ENCODE measurements at places on chromosomes 11 and 22. TPM values are rescaled to one million over a fixed set of nuclear protein-coding genes. Genes with fewer than 3 reads are reported as not detected.

DNA sequence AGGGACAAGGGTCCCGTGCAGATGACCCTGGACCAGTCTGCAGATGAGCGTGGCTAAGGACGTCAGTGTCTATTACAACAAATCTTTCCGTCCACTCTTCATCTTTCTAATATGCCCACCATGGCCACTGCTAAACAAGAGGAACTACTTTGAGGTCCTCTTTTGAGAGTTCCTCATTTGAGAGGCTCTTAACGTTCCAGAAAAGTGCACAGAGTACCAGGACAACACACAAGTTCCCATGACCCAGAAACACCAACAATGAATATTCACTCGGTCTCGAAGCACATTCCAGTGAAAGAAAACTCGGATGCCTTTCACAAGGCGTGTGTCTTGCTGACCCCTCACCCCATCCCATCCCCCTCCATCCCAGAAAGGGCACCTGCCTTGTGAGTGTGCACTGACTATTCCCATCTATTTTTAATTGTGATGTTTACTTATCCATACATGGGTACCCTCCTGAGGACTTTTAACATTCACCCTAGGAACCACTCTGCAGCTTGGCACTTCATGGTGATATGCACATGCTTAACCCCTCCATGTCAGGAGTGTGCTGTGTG lies 157.0 kb downstream of the SHANK2 start:
- no peak for DNase-seq

DNA sequence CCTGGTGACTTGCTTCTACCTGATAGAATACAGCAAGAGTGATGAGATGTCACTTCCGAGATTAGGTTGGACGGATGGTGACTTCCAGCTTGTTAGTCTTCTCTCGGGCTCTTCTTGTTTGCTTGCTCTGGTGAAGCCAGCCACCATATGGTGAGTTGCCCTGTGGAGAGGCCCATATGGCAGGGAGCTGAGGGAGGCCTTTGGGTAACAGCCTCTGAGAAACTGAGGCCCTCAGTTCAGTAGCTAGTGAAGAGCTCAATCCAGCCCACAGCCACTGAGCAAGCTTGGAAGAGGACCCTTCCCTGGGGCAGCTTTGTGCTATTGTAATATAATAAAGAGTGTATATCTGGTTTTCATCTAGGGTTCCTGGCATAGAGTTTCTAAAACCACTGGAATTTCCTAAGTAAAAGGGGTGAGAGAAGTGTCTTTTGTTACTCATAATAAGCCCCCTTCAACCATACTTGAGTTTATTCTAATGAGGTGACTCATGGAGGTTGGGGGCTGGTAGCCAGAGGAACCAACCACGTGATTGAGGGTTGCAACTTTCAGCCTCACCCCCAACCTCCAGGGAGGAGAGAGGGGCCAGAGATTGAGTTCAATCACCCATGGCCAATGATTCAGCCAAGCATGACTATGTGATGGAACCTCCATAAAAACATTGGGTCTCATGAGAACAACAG lies 8.0 kb upstream of the TPCN2 start:
- DNase-seq = no peak

- DNase-seq = no peak
Measured at GRCh38 chr22:37750596-37751162, 53.8 kb downstream of the TRIOBP start.

- DNase-seq = no peak
Measured at GRCh38 chr11:501683-502287, 5.3 kb downstream of the RNH1 start.

DNA sequence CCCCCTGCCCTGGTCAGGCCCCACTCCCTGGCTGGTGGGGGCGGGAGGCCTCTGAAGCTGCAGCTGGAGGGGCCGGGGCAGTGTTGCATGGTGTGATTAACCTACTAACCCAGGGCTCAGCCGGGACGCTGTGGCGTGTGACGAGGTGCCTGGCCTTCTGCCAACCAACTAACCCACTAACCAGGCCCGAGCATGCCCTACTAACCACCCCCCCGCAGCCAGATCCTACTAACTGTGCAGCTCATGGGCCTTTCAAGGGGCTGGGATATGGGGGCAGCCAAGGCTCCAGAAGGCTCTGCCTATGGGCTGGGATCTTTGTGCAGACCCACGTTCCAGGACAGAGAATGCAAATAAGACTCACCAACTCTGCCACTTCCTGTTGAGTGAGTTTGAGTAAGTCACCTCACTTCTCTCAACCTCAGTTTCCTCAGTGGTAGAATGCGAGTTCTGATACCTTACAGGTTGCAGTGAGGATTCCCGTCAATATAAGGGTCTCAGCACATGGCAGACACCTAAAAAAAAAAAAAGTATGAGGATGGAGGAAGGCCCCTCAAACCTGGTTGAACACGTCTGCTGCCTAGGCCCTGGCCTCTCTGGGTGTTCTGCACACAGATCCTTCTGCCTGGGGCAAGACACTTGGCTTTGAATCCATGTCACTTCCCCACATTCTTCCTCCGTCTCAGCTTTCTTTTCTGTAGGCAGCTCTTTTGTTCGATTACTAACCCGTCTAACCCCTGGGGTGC lies 14.1 kb downstream of the MIAT start:
- DNase-seq = no peak

DNA sequence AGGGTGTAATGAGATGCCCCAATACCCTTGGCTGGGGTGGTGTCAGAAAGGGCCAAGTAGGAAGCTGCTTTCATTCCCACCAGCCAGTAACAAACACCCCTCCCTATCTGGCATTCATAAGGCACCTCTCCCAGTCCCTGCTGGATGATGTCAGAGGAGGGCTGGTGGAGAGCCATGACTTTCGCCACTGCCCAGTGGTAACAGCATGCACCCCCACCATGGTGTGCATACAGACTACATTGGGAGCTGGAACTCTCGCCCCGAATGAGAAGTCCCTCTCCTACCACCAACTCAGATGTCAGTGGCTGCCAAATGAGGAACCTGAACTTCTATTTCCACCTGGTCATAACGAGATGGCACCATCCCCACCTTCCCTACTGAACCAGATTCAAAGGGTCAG lies 73.3 kb downstream of the SGSM3 start:
- DNase-seq = no peak

DNA sequence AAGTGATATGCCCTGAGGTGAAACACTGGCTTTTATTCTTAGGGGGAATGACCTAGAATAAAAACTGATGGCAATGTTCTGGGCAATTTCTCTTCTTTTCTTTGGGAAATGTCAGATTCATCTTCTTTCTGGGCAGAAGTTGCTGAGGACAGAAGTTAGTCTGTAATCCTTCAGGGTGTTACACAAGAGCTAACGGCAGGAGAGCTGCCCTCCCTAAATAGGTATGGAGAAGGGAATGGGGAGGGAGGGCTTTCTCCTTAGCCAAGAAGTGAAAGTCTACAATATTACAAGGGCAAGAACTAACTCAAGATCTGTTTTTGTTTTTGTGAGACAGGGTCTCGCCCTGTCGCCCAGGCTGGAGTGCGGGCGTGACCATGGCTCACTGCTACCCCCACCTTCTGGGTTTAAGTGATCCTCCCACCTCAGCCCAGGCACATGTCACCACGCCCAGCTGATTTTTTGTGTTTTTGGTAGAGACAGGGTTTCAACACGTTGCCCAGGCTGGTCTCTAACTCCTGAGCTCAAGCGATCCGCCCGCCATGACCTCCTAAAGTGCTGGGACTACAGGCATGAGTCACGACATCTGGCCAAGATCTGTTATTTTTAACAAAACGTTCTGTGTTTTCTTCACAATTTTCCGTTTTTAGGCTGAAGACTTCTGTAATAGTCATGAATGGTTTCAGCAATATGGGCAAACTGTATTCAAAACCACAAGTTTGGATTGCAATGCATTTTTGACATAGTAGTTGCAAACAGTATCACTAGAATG lies 7.2 kb downstream of the PIWIL4 start:
- DNase-seq = no peak

DNA sequence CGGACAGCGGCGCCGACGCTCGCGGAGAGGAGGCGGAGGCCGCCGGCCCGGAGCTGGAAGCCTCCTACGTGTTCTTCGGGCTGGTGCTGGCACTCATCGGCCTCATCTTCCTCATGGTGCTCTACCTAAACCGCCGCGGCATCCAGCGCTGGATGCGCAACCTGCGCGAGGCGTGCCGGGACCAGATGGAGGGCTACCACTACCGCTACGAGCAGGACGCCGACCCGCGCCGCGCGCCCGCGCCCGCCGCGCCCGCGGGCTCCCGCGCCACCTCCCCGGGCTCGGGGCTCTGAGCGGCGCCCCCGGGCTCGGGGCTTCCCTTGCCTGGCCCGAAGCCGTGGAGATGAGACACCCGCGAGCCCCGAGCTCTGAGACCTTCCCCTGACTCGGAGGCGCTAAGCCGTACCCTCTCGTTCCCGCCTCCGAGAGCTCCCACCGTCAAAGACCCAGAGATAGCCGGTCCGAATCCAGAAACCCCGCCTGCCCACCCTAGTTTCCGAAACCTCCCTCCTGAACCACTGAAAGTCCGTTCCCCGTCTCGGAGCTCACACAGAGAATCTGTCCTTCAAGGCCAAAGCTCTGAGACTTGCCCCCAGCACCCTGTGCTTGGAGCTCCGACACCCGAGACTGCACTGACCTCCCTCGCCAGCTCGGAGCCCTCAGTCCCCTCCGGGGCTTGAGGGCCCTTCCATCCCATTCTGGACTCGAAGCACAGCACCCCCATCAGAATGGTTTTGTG lies 1.5 kb downstream of the TPBGL start:
- DNase-seq = no peak

GRCh38 chr22:50605613-50606074 lies 5.1 kb downstream of the MAPK8IP2 start:
- no peak for DNase-seq

DNA sequence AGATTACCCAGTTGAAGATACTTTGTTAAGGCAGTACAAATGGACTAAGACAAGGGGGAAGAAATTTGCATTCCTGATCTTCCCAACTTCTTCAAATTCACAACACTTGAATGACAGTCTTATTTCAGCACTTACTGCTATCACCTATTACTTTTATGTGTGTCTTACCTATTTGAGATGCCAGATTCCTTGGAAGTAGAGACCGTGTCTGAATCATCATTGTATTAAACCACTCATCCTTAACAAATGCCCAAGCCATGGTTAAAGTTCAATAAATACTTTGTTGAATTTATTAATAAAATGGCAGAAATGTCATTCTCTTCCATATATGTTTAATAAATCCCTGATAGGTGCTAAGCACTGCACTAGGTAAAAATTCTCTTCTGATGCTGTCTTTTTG lies 18.3 kb downstream of the SC5D start:
- no peak for DNase-seq

DNA sequence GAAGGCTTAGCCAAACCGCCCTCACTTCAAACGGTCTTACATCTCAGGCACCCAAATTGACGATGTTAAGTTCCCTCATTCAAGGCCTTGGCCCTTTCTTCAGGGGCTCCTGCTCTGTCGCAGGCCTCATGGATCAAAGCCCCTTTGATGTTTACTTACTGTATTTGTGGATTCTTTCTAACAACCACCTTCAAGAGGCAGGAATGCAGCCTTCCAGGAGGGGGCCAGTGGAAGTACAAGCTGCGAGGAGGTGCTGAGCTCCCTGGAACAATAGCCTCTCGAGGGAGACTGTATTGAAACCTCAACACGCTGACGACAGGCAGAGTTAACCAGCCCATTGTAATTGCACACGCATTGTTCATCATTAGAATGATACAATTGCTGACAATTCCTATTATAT lies 209.1 kb downstream of the ST3GAL4 start:
- no peak for DNase-seq

- DNase-seq = no peak
Measured at GRCh38 chr11:65571940-65572339, 398 bp upstream of the FAM89B start.

GRCh38 chr22:44860311-44860710 lies 107.9 kb downstream of the ARHGAP8 start:
- DNase-seq = no peak

GRCh38 chr22:19962246-19962908 lies 20.8 kb upstream of the TXNRD2 start:
- DNase-seq = no peak

- DNase-seq = no peak
Measured at GRCh38 chr11:9753021-9753420, 89.1 kb downstream of the SWAP70 start.

- DNase-seq = no peak
Measured at GRCh38 chr11:19814421-19814820, 101.8 kb downstream of the NAV2 start.

DNA sequence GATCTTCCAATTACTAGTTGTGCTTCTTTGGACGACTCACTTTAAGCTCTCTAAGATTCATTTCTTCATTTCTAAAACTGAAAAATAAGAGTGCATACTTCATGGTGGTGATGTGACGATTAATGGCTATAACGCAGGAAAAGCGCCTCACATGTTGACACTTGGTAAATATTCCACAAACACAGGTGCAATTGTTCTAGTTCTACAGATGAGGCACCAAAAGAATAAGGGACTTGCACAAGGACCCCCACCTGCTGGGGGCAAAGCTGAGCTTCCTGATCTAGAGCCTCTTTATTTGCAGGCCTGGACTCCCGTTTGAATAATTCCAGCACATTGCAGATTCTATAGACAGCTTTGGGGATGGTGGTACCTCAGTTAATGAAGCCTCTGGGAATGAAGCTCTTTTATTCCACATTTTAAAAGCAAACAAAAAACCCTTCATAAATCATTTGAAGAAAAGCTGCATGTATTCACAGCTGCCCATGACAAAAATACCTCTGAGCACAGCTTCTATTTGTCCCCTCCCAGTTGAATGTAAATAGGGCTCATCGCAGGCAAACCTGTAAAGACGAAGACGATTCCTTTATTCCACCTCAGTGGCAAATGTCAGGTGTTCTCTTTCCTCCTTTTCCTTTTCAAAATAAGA lies 14.9 kb upstream of the CADM1 start:
- no peak for DNase-seq

DNA sequence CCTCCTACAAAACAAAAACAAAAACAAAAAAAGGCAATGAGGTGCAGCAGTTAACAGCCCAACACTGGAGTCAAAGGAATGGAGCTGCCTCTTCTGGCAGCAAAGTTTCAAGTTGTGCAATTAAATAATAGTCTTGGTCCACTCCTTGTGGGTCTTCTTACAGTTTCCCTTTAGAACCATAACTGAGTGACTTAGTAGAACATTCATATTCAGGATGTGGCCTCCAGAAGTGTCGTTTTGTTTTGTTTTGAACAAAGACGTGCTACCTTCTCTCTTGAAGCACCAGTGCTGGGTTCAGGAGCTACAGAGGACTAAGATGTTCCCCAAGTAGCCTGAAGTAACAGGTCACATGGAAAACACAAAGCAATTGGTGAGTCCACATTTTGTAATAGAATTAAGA lies 2.0 kb upstream of the JAML start:
- DNase-seq = no peak

DNA sequence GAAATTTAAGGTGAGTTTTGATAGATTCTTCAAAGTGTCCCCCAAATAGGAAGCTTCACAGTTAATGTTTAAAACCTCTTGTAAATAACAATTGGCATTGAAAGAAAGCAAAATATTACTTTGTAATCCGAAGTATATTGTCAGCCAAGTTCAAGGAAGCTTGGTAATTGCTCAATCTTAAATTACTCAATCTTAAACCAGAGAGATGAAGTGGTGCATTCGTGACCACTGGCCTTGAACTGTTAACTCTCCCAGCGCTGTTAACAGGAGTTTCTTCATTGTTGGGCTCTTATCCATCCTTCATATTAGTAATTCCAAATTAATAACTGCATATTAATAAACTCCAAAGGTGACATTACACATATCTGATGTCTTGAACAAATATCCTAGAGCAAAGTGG lies 20.6 kb upstream of the FDX1 start:
- DNase-seq = no peak

KCNQ1OT1 gene
- 1.5 TPM for polyA plus RNA-seq

ABCG4 gene
- 0.73 TPM for polyA plus RNA-seq

CD3G gene
- 0.15 TPM for polyA plus RNA-seq

CARD18 gene
- not detected for polyA plus RNA-seq

SGSM1 gene
- 2.7 TPM for polyA plus RNA-seq

RAB36 gene
- polyA plus RNA-seq = 15.9 TPM

TRIM49C gene
- not detected for polyA plus RNA-seq
